ENCODE measurements at places on chromosomes 16 and 17.

DNA sequence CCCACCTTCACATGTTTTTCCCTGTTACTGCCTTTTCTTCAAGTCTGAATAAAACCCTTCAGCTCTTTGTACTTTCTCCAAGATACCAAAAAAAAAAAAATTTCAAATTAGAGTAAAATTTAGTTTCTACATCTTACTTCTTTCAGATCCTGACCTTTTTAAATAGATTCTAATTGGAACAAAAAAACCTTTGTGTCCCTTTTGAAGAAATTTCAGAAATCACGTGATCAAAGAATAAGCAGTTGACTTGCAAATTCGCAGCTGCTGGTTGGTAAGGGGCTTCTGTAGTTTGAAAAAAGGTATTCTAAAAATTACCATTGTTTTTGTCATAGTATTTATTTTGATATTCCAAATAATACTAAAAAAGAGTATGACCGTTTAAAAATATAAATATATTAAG, 71.7 kb downstream of the CDC27 start:
- DNase-seq = no peak

- no peak for DNase-seq
Measured at GRCh38 chr16:78528265-78528664, 428.8 kb downstream of the WWOX start.

- peak; percentile 76 for DNase-seq
Measured at GRCh38 chr16:67548265-67549126, 13.8 kb upstream of the CTCF start.

DNA sequence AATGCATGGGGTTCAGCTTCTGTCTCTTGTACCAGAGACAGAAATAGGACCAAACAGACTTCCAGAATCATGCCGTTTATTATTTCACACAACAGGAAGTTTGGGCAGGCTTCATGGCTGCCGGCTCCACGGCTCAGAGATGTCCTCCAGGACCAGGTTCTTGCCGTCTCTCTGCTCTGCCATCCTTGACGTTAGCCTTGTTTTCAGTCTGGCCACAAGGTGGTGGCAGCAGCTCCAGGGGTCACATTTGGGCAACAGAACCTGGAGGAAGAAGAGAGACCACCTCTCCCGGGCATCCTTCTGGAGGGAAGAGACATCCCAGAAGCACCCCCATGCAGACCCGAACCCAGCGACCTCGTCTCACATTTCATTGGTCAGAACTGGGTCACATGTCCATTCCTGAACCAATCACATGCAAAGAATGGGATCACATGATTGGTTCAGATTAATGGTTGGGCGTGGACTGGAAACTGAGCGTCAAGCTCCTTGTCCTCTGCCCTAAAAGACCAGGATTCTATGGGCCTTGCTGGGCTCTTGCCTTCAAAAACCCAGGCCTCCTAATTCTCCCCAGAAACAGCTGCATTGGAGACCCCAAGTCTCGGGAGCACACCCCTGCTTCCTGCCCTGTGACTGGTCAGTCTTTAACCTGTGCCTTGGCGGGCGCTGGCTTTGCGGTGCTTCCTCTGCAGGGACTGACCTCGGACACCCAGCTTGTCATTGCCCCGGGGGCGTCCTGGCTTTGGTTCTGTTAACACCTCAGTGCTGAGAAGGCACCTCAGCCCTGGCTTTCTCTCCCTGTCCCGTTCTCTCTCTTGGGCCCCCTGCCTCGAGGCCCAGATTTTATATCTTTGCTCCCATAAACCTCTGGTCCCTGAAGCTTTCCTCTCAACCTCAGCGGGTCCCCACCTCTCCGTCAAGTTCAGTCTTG, 63.3 kb downstream of the IRF8 start:
- DNase-seq = no peak

DNA sequence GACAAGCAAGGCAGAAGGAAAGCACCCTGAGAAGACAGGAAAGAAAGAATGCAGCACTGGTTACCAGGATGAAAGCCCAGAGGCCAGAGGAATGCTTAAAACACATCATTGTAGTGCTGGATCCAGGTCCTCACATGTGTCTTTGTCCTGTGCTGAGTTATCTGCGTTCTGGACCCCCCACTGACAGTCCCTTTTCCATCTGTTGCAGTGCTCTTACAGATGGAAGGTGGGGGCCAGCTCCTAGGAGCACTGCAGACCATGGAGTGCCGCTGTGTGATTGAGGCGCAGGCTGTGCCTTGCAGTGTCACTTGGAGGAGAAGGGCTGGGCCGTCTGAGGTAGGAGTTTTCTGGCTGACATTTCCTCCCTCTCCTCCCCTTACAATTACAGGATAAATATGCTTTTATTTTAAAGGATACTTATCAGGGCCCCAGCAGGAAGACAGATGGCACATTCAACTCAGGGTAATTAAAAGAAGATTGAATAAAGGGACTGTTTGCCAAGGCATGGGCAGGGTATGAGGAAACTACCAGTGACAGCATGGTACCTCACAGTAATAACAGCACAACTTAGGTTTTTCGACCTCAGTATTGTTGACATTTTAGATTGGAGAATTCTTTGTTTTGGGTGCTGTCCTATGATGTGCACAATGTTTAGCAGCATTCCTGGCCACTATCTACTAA, 3.0 kb downstream of the EME1 start:
- no peak for DNase-seq

- no peak for DNase-seq
Measured at GRCh38 chr16:6573577-6573976, 759.1 kb upstream of the RBFOX1 start.

GRCh38 chr16:860891-861290, 60.4 kb upstream of the GNG13 start:
- no peak for DNase-seq

- no peak for DNase-seq
Measured at GRCh38 chr17:79650861-79651260, 40.0 kb upstream of the RBFOX3 start.

GRCh38 chr17:82031885-82032627, 578 bp downstream of the RAC3 start:
- no peak for DNase-seq

DNA sequence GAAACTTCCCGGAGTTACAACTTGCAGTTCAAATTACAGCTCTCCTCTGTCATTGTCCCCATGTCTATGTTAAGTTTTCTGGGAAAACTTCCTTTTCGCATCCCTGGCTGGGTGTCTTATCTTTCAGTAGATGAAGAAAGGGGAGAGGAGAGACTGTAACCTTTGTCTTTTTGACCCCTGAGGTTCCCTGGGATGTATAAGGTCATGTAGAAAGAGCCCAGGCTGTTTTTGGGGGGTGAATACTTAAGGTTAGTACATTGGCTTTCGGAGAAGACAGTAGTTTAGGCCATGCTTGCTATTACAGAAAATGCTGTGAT, 31.1 kb downstream of the HS3ST3B1 start:
- DNase-seq = no peak

- DNase-seq = peak; percentile 10
Measured at GRCh38 chr17:2905269-2905668, 109.0 kb downstream of the RAP1GAP2 start.

Data from GF-D8 (cell line).